ENCODE measurements at places on chromosomes 3 and 15.

DNA sequence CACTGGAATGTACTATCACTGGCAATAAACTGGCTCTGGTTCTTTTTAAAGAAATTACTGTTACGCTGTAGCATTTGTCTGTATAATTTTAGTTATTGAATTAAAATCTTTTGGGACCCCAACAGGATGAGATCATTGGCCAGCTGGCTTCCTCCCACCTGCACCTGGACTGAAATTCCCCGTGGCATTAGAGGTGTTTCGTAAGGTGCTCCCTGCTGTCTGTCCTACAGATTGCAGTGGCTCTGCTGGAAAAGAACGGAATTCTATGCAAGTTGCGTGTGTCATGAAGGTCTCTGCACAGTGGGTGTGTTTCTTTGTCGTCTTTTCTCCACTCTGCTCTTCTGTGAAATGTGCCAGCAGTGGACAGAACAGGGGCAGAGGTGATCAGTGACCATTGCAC lies 383.4 kb downstream of the PTPRG start:
- DNase-seq = no peak

DNA sequence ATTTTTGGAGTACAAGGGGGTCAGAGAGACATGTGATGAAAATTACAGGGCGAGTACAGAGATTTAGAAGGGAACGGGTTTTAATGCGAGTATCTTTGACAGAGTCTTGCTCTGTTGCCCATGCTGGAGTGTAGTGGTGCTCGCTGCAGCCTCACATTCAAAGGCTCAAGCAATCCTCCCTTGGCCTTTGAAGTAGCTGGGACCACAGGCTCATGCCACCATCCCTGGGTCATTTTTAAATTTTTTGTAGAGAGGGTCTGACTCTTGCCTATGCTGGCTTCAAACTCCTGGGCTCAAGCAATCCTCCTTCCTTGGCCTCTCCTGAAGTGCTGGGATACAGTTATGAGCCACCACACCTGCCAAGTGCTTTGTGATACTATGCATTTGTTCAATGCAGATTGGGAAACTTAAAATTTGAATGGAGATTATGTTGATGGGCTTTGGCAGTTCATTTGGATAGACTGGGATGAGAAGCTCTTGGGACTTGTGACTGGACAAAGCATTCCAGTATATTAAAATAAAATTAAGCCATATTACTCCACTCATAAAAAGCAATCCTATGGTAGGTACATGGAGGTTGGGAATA lies 4.0 kb upstream of the LMLN start:
- no peak for DNase-seq

GRCh38 chr3:106299300-106300098 lies 430.7 kb upstream of the CBLB start:
- DNase-seq = no peak

DNA sequence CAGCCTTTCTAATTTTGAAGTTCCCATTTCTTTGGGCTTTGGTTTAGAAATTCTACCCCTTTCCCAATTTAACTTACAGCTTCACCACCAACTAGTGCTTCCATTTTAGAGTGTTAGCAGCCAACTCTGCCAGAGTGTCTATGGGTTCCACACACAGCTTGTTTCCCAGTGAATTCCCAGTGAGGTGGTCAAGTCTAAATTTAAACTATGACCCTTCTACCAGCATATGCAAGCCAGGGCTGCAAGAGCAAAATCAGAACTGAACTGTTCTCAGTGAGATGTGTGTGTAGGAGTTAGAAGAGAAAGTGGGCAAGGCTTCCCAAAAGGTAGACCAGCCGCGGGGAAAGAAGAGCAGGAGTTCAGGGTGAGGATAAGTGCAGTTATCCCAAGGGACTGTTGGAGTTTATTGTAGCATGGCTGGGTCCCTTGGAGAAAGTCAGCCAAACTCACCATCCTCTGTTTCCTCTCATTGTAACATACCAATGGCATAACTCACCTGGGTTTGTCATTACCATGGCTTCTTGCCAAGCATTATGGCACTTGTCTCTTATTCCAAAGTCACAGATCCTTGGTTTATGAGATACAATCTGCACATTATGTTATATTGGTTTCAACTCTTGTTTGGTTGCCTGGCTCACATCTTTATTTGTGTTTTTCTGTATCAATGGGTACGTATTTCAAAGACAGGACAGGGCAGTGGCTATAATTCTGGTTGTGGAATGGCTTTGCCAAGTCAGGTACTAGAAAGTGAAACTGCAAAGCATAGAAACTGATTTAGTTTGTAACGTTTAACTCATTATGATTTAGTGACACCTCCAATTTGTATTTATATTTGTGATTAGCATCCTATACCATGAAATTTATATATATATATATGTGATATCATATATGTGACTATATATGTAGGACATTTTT lies 130.2 kb upstream of the UMPS start:
- DNase-seq = no peak

DNA sequence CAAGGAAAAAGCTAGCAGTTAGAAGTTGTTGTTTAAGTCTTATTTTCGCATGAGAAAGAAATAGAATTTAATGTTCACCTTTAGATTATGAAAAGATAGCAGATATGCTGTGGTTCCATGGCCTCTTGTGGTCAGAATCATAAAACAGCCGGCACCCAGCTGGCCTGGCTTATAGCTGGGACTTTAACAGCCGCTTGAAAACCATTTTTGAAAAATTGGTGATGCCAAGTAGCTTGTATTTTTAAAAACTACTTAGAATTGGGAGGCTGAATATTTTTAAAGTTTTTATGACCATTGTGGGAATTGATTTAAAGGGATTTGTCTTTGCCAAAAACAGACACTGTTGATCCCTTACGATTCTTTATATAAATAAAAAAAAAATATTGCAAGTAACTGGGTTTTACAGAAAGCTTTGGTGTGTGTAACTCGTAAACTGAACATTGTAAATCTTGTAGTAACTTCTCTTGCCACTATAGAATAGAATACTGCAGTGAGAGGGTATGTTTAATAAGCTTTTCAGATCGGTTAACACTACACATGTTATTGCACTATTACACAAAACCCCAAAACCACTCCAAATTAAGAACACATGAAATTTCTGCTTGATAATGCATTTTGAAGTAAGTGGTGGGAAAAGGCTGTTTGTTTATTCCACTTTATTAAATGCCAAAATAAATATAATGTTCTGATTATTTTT lies 6.6 kb downstream of the ARRDC4 start:
- no peak for DNase-seq

DNA sequence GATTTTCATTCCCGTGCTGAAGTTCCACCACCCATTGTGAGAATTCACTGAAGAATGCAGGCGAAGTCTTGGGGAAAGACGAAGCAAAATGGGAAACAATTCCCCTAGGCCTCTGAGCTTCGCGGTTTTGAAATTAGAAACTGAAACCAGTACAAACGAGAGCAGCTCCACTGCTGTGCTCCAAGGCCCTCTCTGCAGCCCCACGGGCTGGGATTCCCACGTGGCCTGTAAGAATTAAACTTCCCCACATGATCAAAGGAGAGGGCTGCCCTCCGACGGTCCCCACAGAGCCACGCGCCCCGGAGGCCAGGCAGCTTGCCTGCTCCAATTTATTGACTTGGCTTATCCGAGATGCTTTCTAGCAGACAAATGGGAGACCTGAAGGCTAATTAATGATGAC lies 144.0 kb downstream of the GREM1 start:
- DNase-seq = no peak

DNA sequence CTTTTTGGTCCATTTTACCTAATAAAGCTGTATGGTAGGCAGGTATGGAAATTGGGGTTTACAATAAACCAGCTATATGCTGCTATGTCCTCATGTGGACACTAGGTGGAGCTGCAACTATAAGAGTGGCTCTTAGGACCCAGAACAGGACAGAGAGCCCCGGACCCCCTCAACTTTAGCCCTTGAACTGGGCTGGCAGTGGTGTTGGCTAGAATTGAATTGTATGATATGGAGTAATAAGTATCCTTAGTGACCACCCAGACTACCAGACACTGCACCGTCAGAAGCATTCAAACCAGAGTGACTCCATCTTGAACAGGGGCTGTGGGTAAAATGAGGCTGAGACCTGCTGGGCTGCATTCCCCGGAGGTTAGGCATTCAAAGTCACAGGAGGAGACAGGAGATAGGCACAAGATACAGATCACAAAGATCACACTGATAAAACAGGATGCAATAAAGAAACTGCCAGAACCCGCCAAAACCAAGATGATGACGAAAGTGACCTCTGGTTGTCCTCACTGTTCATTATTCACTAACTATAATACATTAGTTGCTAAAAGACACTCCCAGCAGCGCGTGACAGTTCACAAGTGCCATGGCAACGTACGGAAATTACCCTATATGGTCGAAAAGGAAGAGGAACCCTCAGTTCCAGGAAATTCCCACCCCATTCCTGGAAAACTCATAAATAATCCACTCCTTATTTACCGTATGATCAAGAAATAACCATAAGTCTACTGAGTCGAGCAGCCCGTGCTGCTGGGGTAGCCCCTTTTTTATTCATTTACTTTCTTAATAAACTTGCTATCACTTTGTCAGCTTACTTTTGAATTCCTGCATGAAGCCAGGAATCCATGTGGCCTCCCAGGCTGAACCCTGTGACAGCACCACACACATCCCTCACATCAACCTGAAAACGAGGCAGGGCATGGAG lies 68.7 kb upstream of the BLM start:
- peak; percentile 56 for DNase-seq

DNA sequence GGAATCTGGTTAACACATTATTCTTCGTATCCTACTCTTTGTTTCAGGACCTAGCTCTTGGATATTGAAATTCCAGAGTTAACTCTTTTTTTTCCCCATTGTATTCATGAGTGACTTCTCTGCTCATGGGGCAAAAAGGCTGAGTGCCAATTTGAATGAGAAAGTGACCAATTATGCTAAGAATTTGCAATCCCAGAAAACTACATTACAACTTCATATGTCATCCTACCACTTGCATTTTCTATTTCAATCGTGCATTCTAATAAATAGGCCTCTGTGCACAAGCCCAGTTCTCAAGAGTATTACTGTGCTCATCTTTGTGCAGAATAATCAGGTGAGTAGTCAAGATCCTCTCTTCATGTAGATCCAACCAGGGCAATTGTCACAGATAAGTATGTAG lies 537.8 kb downstream of the OTOL1 start:
- DNase-seq = no peak

- DNase-seq = no peak
These were observed 65.0 kb upstream of the ATP2B2 start for GRCh38 chr3:10570196-10570946.

DNA sequence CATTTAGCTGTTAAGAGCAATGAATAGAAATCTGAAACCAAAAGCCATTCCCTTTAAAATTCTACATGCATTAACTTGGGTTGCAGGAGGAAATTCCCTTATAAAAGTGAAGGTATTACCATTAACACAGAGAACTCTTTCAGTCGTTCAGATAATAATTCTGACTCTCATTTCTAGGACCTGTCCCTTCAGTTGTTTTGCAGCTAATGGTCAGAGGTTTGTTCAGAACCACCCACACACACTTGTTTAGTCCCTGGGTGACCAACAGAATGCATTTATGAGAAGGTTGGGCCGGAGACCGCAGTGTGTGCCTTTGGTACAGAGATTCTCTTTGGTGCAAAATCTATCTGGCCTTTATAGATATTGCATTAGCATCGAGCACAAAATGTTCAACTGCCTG lies 492.5 kb downstream of the NLGN1 start:
- DNase-seq = no peak

GRCh38 chr3:81451140-81451539 lies 310.3 kb downstream of the GBE1 start:
- no peak for DNase-seq

DNA sequence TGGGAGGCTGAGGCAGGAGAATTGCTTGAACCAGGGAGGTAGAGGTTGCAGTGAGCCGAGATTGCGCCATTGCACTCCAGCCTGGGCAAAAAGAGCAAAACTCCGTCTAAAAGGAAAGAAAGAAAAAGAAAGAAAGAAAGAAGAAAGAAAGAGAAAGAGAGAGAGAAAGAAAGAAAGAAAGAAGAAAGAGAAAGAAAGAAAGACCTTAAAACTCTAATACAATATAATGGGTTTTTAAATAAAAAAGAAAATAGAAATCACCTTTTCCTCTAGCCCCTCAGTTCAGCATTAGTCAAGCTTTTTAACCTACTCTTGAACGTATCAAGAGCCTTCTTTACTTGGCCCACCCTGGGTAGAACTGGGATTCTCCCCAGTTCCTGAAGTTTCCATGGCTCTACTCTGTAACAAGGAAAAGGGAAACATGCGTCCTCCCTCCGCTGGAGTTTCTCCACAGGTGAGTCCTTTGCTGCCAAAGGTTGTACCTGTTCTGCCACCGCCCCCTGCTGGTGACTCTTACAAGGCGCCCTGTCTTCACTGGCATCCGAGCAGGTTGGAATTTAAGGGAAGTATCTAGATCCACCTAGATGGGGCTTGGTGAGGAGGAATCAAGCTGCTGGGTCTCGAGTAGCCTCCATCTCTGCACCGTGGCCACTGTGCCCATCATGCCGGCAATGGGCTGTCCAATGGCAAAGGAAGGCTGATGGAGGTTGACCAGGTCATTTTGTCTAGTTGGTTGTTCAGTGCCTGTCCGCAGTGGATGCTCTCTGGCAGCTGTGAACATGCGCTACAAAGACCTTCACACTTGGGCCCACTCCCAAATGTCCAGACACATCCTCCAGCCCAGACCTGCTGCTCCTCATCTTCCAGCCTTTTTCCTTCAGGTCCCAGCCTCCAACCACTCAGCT lies 20.6 kb upstream of the EPHB3 start:
- DNase-seq = peak; percentile 86

DNA sequence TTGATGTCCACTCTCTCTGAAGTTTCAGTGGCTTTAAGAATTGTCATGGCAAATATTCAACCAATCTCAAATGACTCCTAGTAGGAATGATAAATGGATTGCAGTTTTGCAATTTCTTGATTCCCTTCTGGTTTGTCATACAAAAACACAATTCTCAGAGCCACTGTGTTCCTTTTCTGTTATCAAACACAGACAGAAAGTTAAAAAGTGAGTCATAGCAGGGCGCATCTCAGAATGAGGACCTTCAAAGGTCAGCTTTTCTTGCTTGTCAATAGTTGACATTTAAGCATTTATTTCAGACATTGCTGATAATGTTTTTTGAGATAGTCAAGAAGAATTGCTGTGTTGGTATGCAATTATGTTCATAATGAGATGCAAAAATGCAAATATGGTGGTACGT lies 405.9 kb downstream of the NR2F2 start:
- DNase-seq = no peak

DNA sequence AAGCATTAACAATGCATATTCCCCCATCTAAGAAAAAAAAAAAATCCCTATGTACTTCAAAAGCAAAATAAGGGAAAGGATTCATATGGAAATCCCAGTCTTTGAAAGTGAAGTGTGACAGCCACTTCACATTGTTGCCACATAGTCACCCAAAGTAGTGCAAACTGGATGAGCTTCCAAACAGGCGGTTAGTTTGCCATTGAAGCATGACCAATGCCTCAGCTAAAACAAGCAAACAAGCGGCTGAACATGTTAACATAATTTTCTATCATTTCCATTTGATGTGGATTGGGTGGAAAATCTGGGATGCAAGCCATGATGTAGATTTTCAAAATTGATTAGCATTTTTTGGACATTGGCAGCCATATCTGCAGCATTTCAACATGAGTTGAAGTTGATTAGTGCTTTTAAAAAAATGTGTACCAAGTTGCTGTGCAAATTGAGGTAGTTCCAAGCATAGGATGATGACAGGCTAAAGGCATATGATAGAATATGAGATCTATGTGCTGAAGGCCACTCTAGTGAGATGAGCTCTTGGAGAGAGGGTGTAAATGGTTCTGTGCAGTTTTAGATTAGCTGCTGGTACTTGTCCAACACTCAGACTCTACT lies 405.2 kb downstream of the NR2F2 start:
- no peak for DNase-seq

GRCh38 chr3:191263850-191264249 lies 64.8 kb downstream of the OSTN start:
- no peak for DNase-seq
